Psoas muscle (tissue), 8 donors: ENCODE measurements at places on chromosomes 12 and 14. TPM values are rescaled to one million over a fixed set of nuclear protein-coding genes. Genes with fewer than 3 reads are reported as not detected.

DNA sequence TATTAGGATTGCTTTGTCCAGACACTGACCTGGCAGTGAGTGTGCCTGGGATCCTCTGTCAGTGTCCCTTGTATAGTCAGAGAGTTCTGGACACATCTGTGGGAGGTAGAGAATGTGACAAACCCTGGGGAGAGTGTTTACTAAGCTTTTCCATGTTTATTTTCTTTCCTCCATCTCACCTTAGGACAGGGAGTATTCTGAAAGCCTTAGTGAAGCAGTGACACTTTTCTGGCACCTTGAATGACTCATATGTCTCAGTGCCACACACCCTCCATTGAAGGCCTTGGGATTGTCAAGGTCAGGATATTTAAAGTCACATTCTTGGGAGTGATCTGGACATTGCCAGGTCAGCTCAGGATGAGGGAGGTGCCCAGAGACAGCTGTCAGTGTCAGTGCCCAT lies 34.9 kb upstream of the CTDSP2 start:
- DNase-seq: no peak

DNA sequence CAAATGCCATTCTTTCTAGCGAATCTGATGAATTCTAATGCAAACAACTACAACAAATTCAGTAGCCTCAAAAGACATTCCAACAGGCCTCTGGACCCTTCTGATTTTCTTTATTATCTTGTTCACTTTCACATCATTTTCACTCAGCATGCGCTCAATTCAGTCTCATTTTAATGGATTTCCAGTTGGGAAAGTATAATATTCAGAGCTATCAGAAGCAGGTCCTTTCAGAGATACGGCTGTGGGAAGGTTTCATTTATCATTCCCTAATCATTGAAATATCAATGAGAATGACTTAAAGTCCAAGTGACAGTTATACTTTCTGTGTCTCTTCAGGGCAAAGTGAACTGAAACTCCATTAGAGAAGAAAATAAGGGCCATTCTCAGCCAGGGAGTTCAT lies 1083.7 kb upstream of the FLRT2 start:
- no peak for DNase-seq

Gene KRT79
- not detected for total RNA-seq

- no peak for DNase-seq
These were observed 136.1 kb downstream of the ANO2 start for GRCh38 chr12:5808981-5809380.

- no peak for DNase-seq
These were observed 129.1 kb upstream of the PPFIA2 start for GRCh38 chr12:81888106-81888740.

DNA sequence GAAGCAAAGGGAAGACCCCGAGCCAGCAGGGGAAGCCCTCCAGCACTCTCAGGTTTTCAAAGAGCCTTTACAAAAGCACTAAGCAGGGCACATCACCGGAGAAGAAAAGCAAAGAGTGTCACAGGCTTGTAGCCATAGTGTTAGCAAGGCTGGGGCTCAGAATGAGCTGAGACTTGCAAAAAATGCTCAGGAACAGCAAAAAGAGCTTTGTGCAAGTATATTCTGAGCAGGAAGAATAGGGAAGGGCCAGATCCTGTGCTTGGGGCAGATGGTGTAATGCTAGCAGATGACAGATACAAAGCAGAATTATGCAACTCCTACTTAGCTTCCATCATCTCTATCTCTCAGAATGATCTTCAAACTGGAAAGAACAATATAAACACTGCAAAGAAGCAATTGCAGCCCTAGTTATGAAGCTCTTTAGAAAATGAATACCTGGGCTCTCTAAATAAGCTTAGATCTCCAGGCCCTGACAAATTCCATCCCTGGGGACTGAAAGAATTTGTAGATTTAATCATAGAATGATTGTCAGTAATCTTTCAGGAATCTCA lies 23.7 kb upstream of the PARP11 start:
- DNase-seq: no peak

Gene SLC35E3
- total RNA-seq: 7.5 TPM

- no peak for DNase-seq
These were observed 1818.9 kb upstream of the FLRT2 start for GRCh38 chr14:83711046-83711445.

Gene ADGRD1
- total RNA-seq: 7.9 TPM

DNA sequence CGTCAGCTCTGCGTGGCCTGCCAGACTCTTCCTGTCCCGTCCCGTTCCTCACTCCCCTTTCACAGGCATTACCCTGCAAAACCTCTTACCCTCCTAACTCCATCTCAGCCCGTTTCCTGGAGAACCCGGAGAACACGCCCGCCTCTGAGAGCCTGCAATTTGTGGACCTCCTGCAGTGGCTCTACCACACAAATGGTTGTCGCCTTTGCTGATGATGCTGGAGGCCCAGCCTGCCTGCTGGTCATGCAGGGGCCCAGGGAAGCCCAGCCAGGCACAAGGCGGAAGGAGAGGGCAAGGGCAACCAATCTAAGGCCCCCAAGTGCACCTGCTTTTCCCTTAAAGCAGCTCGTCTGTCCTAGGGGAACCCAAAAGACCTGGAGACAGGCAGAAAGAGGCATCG lies 22.5 kb downstream of the RFLNA start:
- no peak for DNase-seq

DNA sequence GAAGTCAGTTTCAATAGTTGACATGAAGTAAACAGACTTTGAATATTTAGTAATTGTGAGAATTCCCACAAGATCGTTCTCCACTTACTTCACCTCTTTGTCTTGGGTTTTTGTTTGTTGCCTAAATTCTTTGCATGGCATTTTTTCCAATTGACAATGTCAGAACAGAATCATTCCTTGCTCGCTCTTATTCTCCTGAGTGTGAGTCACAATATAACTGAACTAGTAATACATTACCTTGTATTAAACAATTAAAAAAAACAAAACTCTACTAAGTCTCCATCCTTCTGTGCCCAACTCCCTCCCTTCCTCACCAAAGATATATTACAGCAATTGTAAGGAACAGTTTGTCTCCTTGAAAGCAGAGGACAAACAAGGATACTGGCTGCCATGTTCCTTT lies 638.8 kb upstream of the NOVA1 start:
- no peak for DNase-seq

Gene APOF
- not detected for total RNA-seq

- DNase-seq: no peak
These were observed 17.5 kb downstream of the CHPT1 start for GRCh38 chr12:101714877-101715444.

DNA sequence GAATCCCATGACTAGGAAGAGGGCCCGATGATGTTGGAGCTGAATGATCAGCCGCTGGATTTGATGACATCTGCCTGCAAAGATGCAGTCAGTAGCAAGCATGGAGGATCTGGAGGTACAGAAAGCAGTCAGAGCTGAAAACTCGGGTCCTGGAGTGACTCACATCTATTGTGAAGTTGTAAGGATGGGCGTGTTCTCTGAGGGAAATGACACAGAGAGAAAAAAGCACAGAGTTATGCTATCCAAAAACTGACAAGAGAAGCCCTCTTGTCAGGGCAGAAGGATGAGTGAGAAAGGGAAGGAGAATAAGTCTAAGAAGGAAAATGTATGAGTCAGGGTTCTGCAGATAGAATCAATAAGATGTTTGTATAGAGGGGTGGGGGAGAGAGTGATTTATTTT lies 380.4 kb upstream of the CCDC196 start:
- DNase-seq: no peak

DNA sequence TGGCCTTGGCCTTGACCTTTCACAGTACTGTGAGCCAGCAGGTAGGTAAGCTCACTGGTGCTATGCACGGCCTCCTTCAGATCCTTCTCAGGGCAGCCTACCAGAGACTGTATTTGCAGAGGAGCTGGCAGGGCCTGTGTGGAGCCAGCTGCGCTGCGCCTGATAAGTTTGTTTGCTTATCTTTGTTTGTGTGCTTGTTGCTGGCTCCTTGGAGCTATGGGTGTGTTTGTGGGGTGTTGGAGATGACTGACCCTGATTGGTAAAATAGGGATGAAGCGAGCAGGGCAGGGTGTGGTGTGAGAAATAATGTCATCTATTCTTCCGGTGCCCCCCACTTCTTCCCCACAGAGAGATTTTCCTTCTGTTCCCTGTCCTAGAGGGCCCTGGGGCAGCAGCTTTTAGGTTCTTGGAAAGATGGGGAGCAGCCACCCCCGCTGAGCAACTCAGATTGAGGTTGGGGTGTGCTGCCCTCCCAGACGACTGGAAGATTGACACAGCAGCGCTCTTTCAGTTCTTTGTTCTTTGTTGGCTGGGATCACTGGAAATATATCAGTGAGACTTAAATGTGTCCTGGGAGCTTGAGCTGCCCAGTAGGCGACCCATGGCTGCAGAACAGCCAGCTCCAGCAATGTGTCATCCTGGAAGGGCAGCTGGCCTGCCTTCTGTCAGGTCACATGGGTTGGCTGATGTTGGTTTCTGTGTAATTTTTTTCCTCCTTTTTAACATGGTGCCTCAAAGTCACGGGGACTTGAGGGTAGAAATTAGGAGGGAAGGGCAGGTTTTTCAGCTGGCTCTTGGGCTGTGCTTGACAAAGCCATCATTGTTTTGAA lies 19.6 kb downstream of the MLXIP start:
- DNase-seq: peak; percentile 89

GRCh38 chr14:104108570-104109541 lies 23.4 kb downstream of the ASPG start:
- DNase-seq: peak; percentile 10

Gene NIN
- 47.7 TPM for total RNA-seq

Gene MYO1A
- total RNA-seq: 0.20 TPM

Gene CPNE6
- total RNA-seq: not detected

DNA sequence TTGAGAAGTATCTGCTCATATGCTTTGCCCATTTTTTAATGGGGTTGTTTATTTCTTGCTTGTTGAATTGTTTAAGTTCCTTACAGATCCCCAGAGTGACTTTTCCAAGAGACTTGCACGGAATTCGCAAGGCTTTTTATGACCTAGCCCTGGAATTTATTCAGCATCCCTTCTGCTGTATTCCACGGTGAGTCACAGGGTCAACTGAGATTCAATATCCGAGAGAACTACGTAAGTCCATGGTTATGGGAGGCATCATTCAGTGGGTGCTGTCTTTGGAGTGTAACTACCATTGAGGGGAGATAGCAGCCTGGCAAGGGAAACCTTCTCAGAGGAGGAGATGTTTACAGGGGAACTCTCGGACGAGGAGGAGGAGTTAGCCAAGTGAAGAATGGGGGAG lies 20.9 kb upstream of the GPRC5A start:
- no peak for DNase-seq

DNA sequence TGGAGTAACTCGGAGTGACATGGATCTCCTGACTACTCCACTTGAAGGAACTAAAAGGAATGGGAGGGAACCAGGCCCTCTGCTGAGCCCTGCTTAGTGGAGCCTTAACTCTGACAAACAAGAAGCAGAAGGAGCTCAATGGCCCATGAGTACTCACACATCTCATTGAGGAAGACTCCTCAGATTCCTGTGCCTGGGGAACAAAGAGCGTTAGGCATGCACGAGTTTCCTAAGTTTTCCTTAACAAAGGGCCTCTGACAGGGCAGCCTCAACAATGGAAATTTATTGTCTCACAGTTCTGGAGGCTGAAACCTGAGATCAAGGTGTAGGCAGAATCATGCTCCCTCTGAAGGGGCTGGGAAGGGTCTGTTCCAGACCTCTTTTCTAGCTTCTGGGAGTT lies 185.7 kb upstream of the NTF3 start:
- DNase-seq: no peak

DNA sequence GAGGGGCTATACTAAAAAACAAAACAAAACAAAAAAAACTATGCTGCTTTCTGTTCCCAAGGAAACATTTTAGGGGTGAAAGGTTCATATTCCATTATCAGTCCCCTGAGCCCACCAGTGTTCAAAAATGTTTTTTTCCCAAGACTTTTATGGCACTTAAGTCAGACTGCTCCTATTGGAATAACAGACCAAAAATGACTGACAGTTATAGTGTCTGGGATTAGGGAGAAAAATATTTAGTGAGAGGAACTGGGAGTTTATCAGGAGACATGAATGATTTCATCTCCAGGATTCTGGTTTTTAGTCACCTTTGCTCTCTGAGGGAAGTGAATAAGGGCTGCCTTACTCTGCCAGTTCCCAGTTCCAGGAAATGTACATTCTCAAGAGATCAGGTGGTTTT lies 68.0 kb downstream of the PDE3A start:
- DNase-seq: no peak

- DNase-seq: no peak
These were observed at the start of gene LYZ for GRCh38 chr12:69348162-69348938. Gene LYZ, plus strand, starts transcription at chr12:69348381. Its CDS starts 28 bp downstream, at chr12:69348409.

DNA sequence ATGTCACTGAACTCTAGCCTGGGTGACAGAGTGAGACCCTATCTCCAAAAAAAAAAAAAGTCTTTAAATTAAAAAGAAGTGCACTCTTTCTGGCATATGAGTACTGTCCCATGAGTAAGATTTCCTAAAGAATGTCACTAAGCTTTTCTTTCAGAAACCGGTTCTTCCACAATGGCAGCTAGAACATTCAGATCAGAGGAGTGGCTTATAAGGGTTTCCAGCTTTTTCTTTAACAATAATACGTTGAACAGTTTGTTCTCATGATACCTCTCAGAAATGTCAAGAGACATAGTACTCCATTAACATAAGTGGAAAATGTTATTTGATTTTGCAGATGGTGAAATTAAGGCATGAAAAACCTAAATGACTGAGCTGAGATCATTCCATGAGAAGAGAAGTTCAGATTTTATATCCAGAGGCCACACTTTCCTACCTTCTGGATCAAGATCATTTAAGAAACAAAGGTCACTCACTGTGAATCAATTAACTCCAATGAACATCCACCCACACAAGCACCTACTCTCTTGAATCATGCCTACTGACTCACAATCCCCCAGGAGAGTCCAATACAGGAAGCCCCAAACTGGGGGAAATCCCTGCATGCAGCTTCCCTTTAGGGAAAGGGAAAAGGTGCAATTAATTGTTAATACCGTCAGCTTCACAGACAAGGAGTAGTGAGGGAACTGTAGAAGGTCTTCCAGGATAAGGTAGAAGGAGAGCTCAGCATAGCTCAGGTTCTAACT lies 86.9 kb downstream of the SPTSSA start:
- DNase-seq: no peak

Gene ADAM21
- 0.26 TPM for total RNA-seq

Gene HOXC9
- 14.6 TPM for total RNA-seq

DNA sequence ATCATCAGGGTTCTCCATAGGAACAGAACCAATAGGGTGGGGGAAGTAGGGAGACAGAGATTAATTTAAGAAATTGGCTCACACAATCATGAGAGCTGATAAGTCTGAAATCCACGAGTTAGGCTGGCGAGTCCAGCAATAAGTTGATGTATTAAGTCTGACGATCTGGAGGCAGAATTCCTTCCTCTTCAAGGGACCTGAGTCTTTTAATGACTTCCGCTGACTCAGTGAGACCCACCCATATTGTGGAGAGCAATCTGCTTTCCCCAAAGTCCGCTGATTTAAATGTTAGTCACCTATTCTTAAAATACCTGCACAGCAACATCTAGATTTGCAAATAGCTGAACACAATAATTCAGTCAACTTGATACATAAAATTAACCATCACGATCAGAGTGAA lies 97.8 kb downstream of the SPTSSA start:
- DNase-seq: no peak

GRCh38 chr14:96826818-96827217 lies 29.6 kb downstream of the VRK1 start:
- no peak for DNase-seq

GRCh38 chr12:3935078-3935477 lies 61.9 kb upstream of the PARP11 start:
- DNase-seq: no peak

GRCh38 chr12:1532375-1533165 lies 61.8 kb downstream of the FBXL14 start:
- DNase-seq: no peak

Gene HPD
- total RNA-seq: 3.3 TPM

- DNase-seq: no peak
These were observed 197.3 kb upstream of the CPNE8 start for GRCh38 chr12:39102474-39103209.
